ENCODE measurements at places on chromosomes 7 and 10.

GRCh38 chr7:35699796-35700305 lies 4.9 kb upstream of the HERPUD2 start:
- DNase-seq = no peak

DNA sequence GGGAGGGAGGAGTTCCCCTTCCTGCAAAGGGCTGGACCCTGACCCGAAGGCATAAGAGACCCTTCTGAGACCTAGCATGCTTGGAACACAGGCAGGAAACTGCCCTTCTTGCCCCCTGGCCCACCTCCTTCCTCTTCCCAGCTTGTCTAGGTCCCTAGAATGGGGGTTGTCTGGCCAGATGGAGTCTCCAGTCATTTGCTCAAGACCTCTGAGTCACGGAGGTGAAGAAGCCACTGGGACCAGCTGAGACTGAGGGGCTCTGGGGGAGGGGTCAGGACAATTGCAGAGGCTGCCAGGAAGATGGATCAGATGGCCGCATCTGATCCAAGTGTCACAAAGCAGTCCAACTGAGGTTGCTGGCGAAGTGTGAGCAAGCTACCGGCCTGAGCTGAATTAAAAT lies 46.2 kb downstream of the COL13A1 start:
- no peak for DNase-seq

DNA sequence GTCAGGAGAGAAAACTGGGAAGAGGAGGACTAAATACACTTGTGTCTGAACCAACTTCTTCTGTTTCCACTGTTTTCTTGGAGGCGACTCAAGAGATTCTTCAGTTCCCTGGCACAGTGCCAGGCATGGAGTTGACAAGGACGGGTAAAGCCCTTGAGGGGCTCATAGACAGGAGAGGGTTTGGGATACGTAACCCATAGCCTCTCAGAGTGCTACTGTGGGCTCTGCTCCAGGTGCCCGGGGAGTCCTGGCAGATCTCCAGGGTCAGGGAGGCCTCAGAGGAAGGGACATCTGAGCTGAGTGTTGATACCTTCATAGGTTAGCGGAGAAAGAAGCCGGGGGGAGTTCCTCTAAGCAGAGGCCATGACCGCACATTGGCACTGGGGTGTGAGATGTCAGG lies 42.0 kb downstream of the GALNT17 start:
- DNase-seq = no peak

GRCh38 chr10:11949152-11949551 lies 93.5 kb downstream of the UPF2 start:
- DNase-seq = no peak

DNA sequence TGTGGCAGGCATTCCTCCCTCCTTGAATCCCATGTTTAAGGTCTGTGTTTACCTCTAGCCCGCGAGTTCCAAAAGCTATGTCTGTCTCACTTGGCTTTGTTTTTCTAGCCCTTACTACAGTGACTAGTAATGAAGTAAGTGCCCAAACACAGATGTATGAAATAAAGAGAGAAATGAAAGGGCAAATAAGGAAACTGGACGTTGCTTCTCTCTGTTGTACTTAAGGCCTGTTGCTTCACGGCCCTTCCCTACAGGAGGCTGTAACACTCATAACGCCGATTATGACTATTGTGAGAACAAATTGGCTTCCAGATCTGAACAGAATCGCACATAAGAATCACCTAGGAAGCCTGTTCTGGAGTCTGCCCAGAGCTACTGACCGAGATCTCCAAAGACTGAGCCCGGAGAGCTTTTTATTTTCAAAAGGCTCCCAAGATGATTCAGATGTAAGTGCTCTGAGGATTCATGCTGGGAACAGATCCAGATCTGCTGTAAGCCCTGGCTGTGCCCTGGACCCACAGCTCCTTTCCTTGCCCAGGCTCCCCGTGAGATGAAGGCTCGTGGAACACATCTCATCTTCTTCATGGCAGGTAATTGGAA lies 432.6 kb downstream of the SDK1 start:
- DNase-seq = no peak

- no peak for DNase-seq
These were observed 800.0 kb downstream of the LRMDA start for GRCh38 chr10:76231286-76231934.

- DNase-seq = no peak
These were observed 49.5 kb downstream of the ASAH2B start for GRCh38 chr10:50788951-50789945.

DNA sequence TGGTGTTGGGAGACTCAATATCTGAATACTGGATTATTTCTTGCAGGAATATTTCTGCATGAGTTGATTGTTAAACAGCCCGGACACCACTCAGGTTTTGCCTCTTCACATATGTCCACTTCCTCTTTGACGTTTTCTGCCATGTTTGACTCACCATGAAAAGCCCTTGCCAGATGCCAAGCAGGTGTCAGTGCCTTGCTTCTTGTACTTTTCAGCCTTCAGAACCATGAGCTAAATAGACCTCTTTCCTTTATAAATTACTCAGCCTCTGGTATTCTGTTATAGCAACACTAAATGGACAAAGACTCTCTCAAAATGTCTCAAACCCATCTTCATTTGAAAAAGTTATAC lies 24.7 kb upstream of the MACC1 start:
- no peak for DNase-seq

GRCh38 chr7:970744-971143 lies 4.6 kb downstream of the COX19 start:
- no peak for DNase-seq

DNA sequence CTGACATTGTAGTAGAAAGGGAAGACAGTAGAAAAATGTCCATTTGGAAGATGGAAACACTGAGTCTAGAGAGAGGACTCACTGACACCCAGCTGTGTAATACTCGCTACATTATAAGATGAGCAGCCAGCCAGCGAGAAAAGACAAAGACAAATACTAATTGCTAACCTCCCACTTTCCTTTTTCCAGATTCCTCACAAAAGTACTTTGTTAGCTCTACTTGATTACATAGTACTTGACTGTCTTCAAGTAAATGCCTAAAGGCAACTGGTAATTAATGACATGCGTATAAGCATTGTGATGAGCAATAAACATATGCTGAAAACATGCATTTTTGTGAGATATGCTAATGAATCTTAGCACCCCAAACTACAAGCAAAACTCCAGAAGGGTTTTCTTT lies 363.1 kb downstream of the GPAM start:
- DNase-seq = no peak

DNA sequence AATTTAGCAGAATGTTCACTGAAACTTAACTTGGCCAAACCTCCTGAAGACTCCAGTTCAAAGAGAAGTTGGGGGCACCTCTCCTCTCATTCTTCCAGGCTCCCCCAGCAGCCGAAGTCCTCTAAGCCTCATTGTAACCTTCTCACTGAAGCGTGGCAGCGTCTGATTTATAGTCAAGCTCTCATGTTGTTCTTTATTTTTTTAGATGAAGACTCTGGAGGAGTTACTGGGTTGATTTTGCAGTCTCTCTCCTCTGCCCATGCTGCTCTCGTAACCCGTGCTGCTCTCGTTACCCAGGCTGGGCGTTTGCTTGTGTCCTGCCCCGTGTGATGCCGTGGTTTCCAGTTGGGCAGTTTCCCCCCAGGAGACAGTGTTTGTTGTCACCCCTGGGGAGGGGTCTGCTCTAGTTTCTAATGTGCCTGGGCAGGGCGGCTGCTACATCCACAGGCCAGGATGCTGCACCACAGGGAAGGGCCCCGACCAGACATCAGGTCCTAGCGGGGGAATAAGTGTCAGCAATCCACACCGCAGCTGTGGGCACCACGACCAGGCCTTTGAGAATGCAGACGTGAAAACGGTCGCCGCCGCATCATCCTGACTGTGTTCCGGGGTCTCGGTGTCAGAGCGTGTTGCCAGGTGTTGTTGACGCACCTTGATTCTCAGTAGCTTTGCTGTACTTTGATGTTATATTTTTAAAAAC lies 65.2 kb downstream of the WDR37 start:
- no peak for DNase-seq

DNA sequence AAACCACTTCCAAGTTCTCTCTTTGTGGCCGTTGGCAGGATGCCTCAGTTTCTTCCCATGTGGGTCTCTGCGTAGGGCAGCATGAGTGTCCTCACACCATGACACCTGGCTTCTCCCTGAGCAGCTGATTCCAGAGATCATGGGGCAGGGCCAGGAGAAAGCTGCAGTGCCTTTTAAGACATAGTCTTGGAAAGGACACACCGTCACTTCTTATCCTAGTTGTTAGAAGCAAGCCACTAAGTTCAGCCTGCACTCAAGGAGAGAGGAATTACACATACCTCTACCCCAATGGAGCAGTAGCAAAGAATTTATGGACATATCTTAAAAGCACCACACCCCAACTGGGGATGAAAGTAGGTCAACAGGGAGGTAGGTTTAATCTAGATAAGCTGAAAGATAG lies 16.4 kb downstream of the NODAL start:
- DNase-seq = no peak

GRCh38 chr7:104801022-104801421 lies 213.0 kb upstream of the KMT2E start:
- DNase-seq = no peak

DNA sequence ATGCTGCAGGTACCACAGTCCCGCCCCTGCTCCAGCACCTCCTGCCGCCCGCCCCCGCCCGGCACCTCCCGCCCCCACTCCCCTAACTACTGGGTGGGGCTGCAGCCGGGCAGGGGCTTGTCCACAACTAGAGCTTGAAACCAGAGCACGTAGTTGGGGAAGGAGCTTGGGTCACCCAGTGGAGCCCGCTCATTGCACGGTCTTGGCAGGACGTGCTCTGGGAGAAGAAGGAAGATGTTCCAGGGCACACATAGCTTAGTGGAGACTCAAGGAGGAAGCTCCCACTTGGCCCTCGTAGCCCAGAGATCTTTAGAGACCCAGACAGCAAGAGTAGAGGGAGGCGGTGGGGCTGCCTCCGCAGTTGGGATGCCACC lies 692 bp downstream of the IGFBP1 start:
- no peak for DNase-seq

GRCh38 chr10:43734716-43735115 lies 86.0 kb upstream of the ZNF32 start:
- no peak for DNase-seq

DNA sequence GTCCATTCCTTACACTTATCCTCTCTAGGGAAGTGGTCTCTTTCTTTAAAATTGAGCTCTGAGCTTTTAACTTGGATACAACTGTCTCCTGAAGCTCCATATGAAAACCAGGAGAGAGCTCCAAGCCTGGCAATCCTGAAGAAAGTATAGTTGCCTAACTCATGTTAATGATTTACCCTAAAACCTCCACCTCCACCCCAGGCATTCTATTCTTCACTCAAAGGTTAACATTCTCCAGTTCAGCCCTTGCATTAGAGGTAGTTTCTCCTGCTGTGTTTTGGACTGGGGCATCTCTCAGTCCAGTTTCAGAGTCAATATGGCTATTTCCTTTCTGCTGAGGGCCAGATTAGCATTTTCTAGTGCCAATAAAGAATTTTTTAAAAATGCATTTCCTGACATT lies 195.5 kb downstream of the SLC25A13 start:
- DNase-seq = no peak

DNA sequence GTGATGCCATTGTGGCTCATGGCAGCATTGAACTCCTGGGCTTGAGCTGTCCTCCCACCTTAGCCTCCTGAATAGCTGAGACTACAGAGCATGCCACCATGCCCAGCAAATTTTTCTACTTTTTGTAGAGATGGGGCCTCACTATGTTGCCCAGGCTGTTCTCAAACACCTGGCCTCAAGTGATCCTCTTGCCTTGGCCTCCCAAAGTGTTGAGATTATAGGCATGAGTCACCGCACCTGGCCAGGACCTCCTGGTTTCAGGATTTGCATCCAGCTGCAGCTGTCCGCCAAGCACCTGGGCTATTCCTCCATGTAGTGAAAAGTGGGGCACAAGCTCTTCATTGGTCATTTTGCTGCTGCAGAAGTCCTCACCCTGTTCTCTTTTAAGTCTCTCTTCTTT lies 58.9 kb downstream of the ZNF22 start:
- no peak for DNase-seq

- no peak for DNase-seq
These were observed 67.9 kb upstream of the BMPER start for GRCh38 chr7:33837356-33837851.

- no peak for DNase-seq
These were observed 69.7 kb downstream of the MRC1 start for GRCh38 chr10:17878896-17879295.

DNA sequence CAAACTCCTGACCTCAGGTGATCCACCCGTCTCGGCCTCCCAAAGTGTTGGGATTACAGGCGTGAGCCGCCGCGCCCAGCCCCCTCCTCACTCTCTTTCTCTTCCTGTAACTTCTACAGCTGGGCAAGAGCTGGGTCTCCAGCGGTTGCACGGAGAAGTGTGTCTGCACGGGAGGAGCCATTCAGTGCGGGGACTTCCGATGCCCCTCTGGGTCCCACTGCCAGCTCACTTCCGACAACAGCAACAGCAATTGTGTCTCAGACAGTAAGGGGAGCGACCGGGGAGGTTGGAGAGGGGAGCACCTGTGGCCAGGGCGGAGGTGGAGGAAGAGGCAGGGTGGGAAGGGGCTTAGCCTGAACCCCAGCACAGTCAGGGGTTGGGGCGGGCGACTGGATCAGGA lies 41.4 kb downstream of the EPHB4 start:
- DNase-seq = no peak

DNA sequence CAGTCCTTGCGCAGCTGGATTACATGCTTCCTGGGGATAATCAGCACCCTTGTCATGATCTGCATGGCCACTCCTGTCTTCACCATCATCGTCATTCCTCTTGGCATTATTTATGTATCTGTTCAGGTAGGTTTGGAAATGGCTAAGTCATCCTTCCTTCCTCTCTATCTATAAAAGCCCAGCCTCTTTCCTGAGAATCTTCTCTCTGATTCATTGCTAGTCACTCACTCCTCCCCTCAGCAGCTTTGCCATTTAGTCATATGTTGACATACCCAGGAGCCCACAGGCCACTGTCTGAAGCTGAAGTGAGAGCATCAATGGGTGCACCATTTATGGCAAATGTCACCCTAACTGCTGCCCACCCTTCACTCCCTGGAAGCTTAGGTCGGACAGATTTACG lies 52.0 kb downstream of the ABCC2 start:
- no peak for DNase-seq

DNA sequence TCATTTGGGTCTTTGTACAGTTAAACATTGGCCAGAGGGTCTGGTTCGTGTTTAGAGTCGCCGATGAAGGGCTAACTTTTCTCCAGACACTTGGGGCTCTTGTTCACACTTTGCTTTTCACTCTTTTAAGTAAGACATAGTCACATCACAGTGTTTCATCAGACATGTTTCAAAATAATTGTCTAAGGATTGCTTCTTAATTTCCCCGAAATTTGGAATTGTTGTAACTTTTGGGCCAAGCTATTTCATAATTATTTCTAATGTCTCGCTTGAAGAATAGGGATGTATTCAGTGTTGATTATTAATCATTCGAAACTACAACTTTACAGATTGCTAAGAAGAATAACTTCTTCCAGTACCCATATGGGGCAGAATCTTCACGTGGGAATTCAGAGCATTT lies 92.8 kb downstream of the TCF7L2 start:
- DNase-seq = no peak

GRCh38 chr7:117020591-117020973 lies 67.3 kb downstream of the ST7 start:
- no peak for DNase-seq

DNA sequence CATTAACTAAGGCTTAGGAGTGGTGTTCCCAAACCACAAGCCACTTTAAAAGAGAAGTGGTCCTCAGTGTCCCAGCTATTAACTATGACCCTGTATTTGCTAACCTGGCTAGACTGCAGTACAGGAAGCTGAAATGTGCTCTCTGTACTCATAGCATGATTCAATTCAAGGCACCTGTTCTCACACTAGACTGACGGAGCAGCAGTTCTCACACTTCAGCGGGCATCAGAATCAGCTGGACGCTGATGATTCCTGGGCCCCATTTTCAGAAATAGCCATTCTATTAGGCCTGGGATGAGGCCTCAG lies 24.5 kb upstream of the MSRB2 start:
- DNase-seq = no peak

- DNase-seq = no peak
These were observed 216.9 kb upstream of the PPP2R2D start for GRCh38 chr10:131683941-131684340.

All from stimulated activated CD8-positive, alpha-beta memory T cell treated with anti-CD3 and anti-CD28 coated beads, Interleukin-15, amount 100 ng/mL, for 48 hours (primary cell).